ENCODE measurements at places on chromosomes 13 and 19.

DNA sequence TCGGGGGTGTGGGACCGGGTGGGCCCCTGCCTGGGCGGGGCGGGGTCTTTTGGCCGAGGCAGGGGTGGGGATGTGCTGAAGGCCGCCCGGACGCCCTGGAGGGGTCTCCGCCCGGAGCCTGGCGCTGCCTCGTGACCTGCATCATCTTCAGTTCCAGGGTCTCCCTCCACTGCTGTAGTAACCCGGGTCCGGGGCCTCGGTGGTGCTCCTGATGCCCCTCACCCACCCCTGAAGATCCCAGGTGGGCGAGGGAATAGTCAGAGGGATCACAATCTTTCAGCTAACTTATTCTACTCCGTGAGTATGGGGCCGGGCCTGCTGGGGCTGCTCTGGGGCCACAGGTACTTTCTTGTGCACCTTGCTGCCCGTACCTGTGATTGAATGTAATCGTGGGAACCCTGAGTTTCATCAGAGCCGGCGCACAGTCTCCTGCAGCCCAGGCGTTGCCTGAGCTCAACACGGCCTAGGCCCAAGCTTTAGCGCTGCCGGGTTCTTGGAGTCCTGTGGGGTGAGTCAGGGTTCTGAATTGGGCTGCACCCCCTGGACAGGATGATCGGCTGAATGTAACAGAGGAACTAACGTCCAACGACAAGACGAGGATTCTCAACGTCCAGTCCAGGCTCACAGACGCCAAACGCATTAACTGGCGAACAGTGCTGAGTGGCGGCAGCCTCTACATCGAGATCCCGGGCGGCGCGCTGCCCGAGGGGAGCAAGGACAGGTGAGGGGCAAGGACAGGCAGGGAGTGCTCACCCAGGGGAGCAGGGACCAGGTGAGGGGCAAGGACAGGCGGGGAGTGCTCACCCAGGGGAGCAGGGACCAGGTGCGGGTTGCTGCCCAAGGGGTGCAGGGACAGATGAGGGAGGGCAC, 10.5 kb downstream of the PEAK3 start:
- DNase-seq: no peak

- no peak for DNase-seq
Measured at GRCh38 chr13:81874681-81875661, 1534.0 kb upstream of the SPRY2 start.

GRCh38 chr19:33208371-33208895, 14.3 kb downstream of the LRP3 start:
- no peak for DNase-seq

- no peak for DNase-seq
Measured at GRCh38 chr13:97344265-97345175, 89.4 kb upstream of the RAP2A start.

DNA sequence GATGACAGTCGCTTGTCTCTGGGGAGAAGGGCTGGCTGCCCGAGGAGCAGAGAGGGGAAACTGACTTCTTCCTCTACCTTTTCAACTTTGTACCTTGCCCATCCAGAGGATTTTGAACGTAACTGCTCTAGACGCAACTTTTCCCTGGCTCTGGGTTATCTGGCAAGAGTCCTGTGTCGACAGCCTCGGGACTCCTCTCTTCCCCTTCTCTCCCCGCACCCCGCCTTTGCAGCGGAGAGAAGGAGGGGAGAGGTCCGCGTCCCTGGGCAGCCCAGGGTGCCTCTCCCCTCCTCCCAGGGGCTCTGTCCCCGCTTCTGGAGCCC, 574 bp downstream of the SH3GL1 start:
- no peak for DNase-seq
